ENCODE measurements at places on chromosomes 7 and 10.

DNA sequence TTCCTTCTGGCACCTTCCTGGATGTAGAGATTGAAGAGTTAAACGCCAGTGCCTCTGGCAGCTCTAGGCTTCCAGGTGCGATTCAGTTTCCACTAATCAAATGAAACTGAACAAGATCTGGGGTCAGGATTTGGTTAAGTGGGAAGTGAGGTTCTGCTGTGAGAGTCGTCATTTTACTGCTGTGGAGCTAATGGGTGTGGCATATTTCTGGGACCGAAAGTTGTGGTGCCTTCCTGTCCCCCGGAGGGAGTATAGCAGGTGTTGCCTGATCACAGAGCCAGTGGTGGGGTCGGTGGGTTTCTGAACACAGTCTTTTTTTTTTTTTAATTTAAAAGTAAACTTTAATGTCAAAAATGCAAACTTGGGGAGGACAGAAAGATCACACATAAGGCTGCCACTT, 37.0 kb upstream of the JAKMIP3 start:
- DNase-seq, result no peak

DNA sequence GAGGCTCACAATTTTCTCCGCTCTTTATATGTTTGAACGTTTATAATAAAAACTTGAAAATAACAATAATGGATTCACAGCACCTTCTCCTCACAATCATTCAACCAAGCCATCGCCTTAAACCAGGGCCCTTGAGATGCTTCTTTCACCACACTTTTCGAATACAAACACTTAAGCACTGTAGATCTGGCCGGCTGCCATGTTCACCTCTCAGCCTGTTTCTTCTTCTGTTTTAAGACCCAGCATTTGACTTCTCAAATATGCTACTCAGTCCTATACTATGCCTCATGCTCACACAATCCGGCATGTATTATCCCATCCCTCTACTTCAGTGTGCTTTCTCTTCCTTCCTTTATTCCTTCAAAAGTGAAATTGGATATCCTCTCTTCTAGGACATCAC, 280.6 kb downstream of the TFEC start:
- DNase-seq, result no peak

GRCh38 chr7:149846021-149846420, 7.8 kb downstream of the ZNF862 start:
- no peak for DNase-seq

- no peak for DNase-seq
These were observed 57.1 kb upstream of the NPTX2 start for GRCh38 chr7:98559958-98560357.

GRCh38 chr7:147096629-147097028, 980.0 kb downstream of the CNTNAP2 start:
- no peak for DNase-seq

DNA sequence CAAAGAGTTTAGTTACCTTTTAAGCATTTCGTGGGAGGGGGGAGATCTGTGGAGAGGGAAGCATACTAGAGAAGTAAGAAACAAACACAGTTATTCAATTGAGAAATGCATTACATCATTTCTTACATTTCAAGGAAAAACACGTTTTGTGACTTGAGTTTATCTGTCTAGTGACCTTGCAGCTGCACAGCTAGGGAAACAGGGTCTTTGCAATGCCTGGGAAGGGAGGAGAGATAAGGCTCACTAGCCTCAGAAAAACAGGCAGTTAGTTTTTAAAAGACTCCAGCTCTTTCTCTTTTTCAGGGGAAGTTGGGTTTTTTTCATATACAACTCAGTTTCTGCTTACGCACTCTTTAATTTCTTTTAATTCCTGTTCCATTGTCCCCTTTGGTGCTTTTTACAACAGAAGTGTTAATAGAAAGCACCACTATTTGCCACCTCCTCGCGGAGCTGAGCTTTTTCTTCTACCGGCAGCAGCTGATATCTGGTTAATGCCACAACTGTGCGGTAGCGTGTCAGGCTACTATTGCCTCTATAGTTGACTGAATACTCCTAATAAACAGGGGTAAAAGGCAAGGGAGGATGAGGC, 5.6 kb downstream of the CYP3A43 start:
- no peak for DNase-seq

DNA sequence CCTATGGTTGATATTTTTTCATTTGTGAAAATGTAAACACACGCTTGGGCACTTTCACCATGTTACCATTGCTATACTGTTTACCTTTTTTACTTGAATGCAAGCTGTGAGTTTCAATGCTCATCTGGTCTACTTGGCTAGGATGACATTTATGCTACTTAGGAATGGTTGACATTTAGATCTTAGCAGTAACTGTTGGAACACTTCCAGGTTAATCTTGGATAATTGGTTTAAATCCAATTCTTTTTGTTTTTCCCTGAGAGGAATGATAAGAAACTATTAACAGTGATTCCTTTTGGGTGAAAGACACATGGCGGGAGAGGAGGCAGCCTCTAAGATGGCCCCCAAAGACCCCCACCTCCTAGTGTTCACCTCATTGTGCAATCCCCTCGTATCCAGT, 51.4 kb upstream of the AMPH start:
- DNase-seq, result peak; percentile 49

DNA sequence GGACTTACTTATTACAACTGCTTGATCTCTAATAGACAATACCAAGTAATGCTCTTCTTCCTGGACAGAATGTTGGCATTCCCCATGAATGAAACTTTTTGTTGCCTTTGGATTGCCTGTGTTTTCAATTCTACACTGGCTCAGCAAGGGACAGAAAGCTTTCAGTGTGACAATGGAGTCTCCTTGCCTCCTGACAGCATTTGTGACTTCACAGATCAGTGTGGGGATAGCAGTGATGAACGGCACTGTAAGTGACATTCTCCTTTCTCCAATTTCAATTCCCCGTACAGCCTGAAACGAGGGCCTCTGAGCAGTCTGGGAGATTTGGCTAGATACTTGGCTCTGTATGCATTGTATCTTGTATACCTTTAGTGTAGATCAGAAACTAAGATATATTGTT, 290 bp downstream of the MALRD1 start:
- DNase-seq, result no peak

DNA sequence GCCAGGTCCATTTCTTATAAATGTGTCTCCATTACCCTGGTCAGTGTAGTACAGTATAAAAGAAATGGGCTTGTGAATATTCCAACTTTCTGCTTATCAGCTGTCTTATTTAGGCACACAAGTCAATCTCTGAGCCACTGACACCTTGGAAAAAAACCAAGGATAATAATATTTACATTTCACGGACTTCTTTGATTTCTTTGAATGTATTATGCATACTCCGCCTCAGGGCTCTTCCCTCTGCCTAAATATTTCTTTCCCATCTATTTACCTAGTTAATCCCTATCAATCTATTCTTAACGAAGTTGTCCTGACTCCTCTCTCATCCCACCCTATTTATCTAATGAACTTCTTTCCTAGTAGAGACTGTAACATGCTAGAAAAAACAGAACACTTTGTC, 253.8 kb downstream of the CRPPA start:
- no peak for DNase-seq

DNA sequence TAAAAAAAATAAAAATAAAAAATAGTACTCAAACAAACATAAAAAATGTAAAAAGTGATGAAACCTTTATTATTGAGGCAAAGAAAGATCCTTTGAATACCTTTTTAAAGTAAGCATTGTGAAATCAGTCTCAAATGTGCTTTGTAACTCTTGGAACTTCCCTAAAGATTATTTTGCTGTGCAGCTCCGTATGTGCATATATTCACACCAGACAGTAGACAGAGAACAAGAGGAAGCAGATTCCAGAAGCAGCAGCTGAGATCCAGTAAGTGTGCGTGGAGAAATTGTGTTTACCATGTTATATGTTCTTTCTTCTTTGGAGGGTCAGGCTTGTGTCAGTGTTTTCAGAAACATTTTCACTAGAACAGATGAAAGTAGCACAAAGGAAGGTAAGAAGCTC, 324.9 kb downstream of the AGMO start:
- no peak for DNase-seq

- no peak for DNase-seq
These were observed 103.0 kb downstream of the DOCK4 start for GRCh38 chr7:112103246-112103645.

GRCh38 chr10:29713450-29713849, 78.7 kb upstream of the SVIL start:
- DNase-seq, result no peak
